ENCODE measurements at places on chromosomes 3 and 15.

DNA sequence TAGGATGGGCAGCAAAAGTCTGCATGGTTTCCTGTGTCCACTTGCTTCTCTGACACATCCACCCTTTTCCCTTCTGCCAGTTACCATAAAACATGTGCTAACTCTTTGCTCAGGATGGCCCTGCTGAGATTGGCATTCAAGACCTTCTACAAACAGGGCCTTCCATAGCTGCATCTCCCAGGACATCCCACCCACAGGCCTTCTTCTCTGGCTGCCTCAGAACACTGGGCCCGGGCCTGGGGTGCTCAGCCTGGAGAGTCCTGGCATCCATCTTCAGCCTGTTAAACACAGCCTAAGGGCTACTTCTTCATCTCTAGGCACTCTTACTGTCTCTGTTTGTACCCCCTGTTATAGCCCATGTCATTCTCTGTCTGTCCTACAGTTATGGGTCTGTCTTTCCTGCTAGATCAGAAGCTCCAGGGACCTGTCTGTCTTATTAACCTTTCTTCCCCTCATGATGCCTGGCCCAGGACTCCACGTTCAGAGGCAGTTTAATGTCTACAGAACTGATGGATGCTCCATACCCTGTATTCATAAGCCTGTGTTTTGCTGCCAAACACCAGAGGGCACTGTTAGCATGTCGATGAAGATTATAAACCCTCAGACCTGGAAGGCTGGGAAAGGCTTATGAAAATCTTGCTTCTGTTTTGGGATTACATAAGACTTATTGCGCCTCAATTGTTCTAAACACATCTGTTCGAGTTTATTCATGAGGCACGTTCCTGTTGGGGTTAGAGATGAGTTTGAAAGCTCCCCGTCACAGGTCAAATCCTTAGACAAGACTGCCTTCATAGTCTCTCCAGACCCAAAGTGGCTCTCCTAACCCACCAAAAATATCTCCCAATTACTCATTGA lies 16.5 kb downstream of the SEMA3G start:
- DNase-seq: peak; percentile 78

- DNase-seq: no peak
Measured at GRCh38 chr3:161389445-161390035, 18.2 kb upstream of the SPTSSB start.

DNA sequence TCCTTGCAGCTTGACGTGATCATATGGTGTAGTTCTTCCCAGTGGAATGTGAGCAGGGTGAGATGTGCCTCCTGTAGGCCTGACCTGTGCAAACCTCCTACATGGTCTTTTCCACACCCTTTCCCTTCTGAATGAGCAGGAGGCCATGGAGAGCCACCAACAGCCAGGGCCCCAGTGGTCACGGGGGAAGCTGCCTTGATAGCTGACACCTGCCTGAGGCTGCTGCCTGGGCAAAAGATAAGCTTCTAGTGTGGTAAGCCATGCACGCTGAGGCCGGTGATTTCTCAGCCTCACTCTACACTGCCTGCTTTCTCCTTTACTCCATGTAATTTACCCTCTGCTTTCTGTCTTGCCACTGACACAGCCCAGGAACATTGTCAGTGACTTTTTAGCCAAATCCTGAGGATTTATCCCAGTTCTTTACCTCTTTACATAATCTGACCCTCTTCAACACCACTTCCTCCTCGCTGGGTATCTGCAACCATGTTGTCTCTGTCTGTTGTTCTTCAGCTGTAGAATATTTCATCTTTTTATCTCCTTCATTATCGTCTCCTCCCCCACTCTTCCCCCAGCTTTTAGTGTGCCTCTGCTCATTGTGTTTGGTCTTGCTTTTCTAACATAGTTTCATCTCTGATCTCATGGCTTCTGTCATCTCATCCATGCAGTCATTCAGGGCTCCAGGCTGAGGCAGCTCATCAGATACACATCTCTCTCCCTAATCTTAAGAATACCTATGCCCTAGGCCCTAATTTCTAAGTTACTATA lies 11.2 kb upstream of the KBTBD12 start:
- no peak for DNase-seq

DNA sequence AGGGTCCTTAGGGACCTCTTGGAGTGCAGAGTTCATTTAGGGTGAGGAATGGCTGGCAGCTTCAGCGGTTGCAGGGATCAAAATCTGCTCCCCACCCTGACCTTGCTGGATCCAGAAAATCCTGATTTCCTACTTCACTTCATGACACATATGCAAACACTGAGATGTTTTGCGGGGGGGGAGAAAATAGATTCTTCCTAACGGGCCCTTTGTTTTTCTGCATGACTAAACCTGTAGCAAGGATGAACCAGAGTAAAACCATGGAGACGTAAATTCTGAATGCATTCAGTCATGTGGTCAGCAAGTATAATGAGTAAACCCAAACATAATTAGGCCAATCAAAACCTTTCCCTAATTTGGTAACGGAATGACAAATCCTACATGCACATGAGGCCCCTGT lies 20.0 kb upstream of the RBP1 start:
- DNase-seq: no peak

- DNase-seq: no peak
Measured at GRCh38 chr3:184884359-184885017, 72.5 kb downstream of the VPS8 start.

DNA sequence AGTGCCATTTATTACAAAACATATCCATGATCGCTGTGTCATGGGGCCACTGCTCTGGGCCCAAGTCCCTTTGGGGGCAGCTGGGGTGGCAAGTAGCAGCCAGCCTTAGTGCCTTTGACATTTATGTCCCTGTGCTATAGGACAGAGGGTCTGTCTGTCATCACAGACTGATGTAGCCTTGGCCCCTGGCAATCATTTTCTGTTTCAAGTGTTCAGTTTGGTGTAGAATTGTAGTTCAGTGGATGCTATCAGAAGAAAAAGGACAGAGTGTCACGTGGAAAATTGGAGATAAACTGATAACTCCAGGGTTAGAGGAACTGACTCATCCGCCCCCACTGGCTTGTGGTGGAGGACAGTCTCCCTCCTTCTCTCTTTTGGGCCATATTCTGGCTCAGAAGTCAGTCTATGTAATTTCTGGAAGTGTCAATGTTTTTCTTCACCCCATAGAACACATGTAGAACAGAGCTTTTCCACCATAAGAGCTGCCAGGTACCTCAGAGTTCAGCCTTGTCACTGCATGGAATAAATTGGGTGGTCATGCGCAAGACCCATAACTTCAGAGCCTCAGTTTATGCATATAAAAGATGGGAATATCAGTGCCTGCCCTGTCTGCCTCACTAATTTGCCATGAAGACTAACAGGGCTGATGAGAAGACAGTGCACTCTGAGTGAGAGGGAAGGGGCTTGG lies 4.5 kb upstream of the MRPS22 start:
- no peak for DNase-seq

GRCh38 chr3:89889386-89889785 lies 782.0 kb downstream of the EPHA3 start:
- DNase-seq: no peak

GRCh38 chr15:92107510-92107909 lies 254.0 kb downstream of the SLCO3A1 start:
- DNase-seq: no peak

DNA sequence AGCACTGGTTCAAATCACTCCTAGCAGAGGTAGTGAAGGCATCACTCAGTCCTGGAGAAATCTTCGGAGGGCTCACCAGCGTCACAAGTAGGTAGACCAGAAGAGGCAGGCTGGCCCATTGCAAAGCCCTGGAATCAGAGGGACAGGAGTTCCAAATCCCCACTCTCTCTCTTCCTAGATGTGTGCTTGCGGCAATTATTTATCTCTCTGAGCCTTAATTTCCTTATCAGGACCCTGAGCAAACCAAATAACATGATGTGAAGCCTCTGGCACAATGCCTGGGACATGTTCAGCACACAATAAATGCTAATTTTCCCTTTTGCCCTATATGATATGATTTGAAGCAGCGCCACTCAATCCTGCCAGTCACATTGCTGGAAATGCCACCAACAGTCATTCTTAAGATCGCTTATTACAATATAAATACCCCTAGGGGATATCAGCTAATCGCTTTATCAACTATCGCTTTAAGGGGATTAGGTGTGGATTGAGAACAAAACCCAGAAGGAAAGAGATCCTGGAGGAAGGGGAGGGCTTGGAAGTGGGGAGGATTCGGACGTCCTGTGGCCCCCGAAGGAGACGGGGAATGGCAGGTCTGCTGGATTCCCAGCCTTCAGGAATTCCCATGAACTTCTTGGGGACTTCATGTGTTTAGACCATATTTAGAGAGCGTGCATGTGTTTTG lies 59.5 kb upstream of the TSEN2 start:
- DNase-seq: no peak
